NCI-H1436 (cell line): ENCODE measurements at places on chromosomes 2 and 18.
A peak's percentile ranks its signal among the peaks of the same experiment; 100 is the strongest.

DNA sequence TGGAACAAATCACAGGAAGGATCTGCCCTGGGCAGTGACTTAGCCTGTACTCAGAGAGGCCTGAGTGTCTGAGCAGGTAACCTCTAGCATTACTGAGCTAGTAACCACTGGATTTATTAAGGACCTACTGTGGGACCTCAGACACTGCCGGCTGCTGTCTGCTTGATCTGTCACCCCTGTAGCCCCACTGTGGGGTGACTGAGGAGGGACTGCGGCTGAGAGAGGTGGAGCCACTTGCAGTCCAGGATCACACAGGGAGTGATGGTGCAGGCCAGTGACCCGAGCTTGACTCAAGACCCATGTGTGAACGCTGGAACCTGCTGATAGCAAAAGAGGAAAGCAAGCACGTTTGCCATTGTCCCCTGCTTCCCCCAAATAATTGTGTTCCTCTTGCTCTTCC is 15.6 kb downstream of the CHMP1B start:
- DNase-seq = no peak

DNA sequence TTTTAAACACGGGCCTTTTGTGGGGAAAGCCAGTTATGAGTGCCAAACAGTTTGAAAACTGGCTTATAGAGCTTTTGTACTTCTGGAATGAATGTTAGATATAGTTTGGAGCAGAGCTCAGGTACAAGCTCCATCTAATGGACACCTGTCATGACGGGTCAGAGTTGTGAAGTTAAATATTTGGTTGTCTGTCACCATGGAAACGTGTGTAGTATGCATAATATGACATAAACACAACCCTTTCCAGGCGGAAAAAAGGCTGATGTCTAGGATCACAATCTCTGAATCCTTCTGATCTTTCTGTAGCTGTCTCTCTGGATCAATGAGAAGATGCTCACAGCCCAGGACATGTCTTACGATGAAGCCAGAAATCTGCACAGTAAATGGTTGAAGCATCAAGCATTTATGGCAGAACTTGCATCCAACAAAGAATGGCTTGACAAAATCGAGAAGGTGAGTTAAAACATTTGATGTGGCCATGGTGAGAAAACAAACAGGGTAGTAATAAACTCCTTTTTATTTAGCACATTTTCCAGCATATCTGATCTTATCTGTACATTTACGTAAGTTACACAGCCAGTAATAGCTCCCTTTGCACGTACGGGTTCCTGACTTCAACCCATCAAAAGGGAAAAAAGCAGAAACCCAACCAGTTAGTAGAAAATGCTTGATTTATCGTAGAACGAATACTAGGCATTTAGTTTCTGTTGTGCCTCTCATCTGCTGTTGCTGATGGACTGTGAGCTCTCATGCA is 80.6 kb upstream of the EML6 start:
- no peak for DNase-seq

DNA sequence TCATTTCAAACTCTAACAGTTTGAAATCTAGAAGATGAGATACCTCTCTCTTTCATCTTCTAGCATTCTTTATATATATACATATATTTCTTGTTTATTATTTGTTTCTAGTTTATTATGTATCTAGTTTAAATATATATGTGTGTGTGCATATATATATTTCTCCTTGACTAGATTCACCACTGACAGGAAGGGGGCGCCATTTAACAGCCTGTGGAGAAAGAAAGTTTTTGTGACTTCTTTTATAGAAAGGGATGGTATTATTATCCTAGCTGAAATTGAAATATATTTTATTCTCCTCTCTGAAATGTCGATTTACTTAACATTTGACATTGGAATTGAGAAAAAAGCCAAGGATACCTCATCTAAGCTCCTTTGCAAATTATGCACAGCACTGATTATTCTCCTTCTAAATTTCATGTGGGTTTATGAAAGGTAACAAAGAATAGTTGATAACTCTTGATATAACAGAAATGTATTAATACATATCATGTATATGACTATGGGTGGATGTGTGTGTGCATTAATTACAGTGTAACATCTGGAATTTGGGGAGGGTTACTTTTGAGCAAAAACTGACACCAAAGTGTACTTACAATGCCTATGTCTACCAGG is 160.7 kb upstream of the NT5C1B start:
- DNase-seq = peak; percentile 36

- peak; percentile 72 for DNase-seq
Observed at GRCh38 chr2:70887550-70888246, 48.0 kb upstream of the ATP6V1B1 start.

DNA sequence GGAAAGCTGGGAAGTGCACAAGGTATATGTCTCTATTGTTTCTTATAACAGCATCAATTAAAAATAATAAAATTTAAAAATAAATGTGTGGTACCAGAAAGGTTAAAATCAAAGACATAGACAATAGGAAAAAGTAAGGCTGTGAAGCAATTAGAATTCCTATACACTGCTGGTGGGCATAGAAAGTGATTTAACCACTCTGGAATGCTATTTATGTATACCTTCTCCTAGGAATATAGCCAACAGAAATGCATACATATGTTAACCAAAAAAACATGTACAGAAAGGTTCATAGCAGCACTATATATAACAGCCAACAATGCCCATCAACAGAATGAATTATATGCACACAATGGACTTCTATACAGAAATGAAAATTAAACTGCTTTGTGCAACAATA is 43.0 kb downstream of the WDSUB1 start:
- no peak for DNase-seq

DNA sequence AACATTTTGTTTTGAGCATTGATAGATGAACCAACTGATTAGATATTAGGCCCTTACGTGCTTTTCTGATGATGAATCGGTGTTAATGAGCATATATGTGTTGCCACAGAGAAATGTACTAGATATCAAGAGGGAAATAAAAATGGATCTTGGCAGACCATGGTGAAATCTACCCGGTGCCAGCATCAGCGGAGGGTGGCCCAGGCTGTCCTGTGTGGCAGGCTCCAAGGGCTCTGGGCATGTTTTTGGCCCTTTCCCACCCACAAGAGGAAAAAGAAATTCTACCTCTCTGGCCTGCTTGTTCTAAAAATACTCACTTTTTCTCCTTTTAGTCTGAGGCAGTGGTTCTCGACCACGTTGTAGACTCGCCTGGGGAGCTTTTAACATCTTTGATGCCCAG is 154.2 kb downstream of the CTIF start:
- DNase-seq = no peak

GRCh38 chr2:84830095-84830494 is 50.8 kb downstream of the TRABD2A start:
- no peak for DNase-seq

GRCh38 chr2:229914171-229914570 is 7.6 kb downstream of the TRIP12 start:
- no peak for DNase-seq

DNA sequence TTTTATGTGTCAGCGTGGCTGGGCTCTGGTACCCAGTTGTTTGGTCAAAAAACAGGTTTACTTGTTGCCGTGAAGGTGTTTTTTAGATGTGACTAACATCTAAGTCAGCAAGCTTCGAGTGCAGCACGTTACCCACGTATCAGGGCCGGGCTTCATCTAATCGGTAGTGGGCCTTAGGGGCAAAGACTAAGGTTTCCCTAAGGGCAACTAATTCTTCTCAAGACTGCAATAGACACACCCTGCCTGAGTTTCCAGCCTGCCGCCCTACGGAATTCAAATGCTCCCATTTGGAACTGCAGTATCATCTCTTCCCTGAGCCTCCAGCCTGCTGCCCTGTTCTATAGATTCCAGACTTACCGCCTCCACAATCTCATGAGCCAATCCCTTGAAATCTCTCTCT is 27.7 kb downstream of the FHL2 start:
- no peak for DNase-seq

GRCh38 chr18:34583895-34584294 is 126.2 kb upstream of the DTNA start:
- DNase-seq = no peak

DNA sequence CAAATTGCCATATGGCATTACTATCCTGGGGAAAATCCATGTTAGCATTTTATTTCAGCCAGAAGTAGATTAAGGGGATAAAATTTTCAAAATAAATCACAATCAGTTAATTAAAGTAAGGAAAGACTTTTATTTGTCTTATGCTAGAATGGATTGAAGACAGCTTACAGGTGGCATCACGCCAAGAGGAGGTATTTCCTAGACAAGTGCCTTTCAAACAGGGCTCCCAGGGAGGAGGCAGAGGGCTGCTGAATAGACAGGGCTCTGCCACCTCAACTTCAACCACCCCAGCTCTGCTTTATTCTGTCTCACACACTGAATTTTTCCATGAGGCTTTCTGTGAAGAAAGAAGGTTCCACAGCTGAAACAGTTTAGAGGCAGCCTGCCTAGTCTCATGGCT is 12.2 kb downstream of the CCDC68 start:
- no peak for DNase-seq

- no peak for DNase-seq
Observed at GRCh38 chr18:36593001-36593400, 235.8 kb downstream of the TPGS2 start.

GRCh38 chr2:31217465-31218200 is at the start of gene CAPN14:
TSS of gene CAPN14 (minus strand) at chr2:31217515. CDS start at chr2:31205447, 12,068 bp downstream.
- no peak for DNase-seq

DNA sequence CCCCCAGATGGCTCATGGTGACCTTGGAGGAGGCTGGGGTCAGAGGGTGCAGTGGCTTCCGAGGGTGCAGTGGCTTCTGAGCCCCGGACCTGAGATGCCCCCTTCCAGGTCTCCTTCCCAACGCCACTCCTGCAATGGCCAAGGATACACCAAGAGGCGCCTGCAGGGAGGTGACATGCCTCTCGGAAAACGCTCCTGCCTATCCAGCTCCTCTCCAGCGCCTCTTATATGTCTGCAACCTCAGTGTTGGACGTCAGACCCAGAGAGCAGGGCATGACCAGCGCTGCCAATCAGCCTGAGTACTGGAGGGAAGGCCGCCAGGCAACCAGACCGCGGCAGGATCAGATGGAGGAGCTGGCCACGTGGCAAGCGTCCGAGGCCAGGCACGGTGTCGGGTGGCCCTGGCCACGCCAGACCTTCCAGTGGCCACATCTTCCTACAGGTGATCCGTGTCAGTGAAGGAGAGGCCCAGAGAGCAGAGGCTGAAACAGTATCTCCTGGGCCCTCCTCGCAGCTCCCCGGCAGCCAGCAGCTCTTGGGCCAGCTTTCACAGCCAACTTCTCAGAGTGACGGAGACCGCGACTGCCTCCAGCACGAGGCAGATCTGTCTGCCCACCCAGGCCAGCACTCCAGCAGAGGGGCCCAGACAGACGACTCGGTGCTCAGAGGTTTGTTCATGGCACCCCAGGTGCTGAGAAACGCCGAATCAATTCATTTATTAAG is 199.5 kb upstream of the SALL3 start:
- DNase-seq = no peak

DNA sequence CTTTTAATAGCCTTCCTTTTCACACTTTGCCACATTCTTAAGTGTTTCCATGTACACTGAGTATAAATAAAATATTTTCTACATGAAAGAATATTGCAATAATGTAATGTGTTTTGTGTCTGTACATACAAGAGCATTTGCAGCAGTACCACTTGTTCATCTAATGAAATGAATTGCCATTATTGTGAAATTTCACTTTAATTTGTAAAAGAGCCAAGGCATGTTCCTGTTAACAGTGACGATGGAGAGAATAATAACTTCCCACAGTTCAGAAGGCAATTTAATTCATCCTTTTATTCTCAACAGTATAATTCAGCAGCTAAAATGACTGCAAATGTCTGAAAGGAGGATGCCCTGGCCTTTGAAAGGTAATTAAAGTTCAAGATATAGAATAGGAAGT is 853.9 kb downstream of the LRRTM4 start:
- no peak for DNase-seq

DNA sequence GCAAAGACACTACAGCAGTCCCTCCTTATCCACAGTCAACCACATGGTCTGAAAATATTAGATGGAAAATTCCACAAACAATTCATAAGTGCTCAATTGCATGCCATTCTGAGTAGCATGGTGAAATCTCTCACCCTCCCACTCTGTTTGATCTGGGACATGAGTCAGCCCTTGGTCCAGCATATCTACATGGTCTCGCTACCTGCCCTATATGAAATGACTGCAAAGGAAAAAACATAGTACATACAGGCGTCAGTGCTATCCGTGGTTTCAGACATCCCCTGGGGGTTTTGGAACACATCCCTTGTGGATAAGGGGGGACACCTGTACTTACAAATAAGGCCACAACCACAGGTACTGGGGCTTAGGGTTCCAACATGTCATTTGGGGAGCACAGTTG is 73.7 kb downstream of the CABLES1 start:
- DNase-seq = no peak

DNA sequence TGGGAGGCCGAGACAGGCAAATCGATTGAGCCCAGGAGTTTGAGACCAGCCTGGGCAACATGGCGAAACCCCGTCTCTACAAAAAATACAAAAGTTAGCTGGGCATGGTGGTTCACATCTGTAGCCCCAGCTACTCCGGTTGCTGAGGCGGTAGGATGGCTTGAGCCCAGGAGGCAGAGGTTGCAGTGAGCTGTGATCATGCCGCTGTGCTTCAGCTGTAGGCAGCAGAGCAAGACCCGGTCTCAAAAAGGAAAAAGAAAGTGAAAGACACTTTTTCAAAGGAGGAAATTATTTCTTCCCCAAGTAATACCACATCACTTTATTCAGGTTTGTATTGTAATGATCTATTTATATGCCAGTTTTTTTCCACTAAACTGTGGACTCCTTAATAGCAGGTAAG is 35.7 kb upstream of the TAF4B start:
- DNase-seq = no peak

- DNase-seq = no peak
Observed at GRCh38 chr2:120251880-120252224, 800 bp upstream of the RALB start.

DNA sequence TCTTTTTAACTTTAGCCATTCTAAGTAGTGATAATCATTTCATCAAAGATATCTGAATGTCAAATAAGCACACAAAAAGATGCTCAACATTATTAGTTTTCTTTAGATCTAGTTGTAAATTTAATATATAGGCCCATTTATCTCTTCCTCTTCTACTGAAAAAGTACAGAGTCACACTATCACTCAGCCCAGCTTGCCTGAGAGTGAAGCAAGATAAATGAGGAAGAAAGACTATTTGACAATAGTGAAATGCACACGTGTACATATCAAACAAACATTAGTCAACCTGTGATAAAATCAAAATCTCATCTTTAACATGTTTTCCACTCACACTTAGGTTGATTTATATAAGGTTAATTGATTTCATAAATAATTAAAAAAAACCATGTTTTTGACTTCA is 83.5 kb upstream of the CCDC195 start:
- DNase-seq = no peak

DNA sequence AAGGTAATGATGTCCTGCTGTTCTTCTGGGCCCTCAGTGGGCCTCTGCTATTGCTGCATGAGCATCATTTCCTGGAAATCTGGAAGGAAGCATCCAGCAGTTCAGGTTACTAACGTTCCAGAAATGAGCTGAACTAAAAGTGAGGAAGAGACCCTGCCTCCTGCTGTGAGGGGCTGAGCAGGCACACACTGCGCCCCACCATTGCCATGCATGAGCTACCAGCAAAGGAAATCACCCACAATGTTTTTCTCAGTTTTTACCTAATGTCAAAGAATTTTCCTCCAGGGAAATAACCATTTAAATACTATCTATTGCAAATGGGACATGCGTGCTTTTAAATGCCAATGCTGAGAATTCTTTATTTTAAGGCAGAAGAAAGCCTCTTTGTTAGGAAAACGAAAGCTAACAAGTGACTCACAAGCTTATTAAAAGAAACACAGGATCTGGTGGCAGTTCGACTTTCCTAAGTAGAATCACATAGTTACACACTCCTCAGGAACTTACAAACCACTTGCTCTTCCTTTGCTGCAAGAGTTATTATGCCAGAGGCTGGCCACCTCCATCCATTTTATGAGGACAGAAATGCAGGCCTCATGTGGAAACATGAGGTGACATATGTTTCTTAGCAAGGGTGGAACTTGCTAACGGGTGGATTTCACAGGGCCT is 152.6 kb upstream of the TTC39C start:
- DNase-seq = no peak
